ENCODE measurements at places on chromosomes 2 and 18.

DNA sequence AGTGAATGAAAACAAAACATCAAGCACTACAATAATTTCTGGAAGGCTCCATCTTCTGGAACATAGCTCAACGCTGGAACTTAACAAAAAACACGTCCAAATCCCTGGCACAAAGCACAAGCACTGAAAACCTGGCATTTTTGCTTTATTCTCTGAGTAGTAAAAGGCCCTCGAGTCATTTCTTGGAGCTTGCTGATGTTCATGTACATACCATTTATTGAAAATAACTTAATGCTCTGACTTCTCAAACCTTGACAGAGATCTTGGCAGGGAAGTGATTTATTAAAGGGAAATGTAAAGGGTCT lies 76.5 kb upstream of the STK17B start:
- DNase-seq = no peak

- no peak for DNase-seq
Observed at GRCh38 chr2:142426064-142426463, 295.2 kb upstream of the LRP1B start.

- DNase-seq = no peak
Observed at GRCh38 chr18:3679241-3679640, 229.3 kb downstream of the TGIF1 start.

DNA sequence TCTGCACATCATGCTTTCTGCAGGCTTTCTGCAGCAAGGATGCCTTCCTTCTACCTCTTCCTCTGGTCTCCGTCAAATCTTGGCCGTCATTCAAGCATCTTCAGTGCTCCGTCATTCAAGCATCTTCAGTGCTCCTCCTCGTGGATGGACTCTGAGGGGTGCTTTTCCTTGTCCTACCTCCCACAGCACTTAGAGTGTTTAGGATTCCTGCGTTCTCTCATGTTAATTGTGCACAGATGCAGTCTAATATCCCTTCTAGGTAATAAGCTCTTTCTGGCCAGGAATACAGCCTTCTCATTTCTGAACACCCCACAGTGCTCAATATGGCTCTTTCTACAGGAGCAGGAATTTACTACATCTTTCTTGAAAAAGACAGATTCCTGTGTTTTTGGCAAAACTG lies 59.8 kb downstream of the ZNF236 start:
- no peak for DNase-seq
